ENCODE measurements at places on chromosomes 13 and 19.

DNA sequence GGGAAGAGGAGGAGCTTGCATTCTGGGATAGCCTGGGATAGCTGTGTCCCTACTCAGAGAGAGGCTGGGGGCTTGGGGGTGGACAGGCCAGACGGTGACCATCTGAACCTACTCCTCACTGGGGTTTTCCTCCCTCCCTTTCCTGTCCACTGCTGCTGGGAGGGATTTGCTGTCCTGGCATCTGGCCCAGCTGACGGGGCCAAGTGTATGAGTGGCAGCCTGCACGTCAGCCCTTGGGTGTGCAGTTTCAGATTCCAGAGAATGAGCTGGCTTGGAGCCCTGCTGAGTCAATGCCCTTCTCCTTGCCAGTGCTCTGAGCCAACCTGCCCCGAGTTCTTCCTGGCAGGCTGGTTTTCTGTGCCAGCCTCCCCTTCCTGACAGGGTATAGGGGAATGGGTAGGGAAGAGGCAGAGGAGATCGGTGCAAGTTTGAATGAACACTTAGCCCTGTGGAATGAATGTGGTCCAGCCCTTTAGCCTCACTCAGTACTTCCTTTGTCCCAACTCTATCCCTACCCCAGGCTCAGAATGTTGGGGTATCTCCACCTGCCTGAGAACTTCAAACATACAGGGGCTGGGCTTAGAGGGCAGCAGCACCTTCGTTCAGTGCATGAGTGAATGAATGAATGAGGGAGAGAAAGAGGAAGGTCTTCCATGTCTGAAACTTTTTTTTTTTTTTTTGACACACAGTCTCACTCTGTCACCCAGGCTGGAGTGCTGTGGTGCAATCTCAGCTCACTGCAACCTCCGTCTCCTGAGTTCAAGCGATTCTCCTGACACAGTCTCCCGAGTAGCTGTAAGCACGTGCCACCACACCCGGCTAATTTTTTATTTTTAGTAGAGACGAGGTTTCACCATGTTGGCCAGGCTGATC is 1.8 kb upstream of the ANGPTL4 start:
- DNase-seq, result no peak

- DNase-seq, result peak; percentile 12
Measured at GRCh38 chr19:52689843-52690368, 44.9 kb downstream of the ZNF611 start.

GRCh38 chr19:50409347-50409746 is 9.4 kb upstream of the SPIB start:
- no peak for DNase-seq

GRCh38 chr19:17473041-17473440 is 2.7 kb downstream of the SLC27A1 start:
- DNase-seq, result no peak

All from stimulated activated naive CD4-positive, alpha-beta T cell treated with Interleukin-2 at 50 U/mL for 16 hours (primary cell).